ENCODE measurements at places on chromosomes 12 and 14.
A peak's percentile ranks its signal among the peaks of the same experiment; 100 is the strongest.

DNA sequence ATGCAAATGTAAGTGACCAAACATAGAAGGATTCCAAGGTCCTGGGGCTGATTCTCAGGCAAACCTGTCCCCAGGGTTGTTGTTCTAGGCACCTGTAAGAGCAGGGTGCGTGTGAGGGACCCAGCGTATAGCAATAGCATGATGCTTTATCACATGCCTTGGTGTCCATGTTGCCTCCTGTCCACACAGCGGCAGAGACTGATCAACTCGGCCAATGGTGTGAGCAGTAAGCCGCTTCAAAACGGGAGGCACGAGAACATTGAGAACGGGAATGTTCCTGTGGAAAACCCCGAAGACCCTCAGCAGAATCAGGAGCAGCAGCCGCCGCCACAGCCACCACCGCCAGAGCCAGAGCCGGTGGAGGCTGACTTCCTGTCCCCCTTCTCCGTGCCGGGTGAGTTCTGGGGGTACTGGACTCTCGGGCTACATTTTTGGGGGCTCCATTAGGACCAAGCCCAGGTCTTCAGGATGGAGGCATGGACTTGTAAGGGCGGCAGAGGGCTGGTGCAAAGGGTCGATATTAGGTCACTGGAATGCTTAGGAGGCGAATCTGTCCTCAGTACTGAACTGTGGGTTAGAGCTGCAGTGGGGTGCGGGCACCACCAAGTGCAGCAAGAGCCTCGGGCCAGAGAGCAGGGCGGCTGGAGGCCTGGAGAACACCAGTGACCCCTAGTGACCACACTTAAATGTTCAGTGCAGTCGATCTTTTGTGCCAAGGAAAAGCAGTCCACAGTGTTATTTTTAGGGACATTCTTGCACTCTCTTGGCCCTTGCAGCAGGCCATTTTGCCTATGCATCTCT lies 57.2 kb upstream of the RIN3 start:
- DNase-seq = peak; percentile 83

- no peak for DNase-seq
Measured at GRCh38 chr14:69999261-69999674, 120.1 kb downstream of the SMOC1 start.

GRCh38 chr14:104892531-104893434 lies 27.7 kb downstream of the CEP170B start:
- DNase-seq = peak; percentile 50

GRCh38 chr14:91385224-91385623 lies 32.4 kb downstream of the CCDC88C start:
- no peak for DNase-seq

GRCh38 chr14:91858536-91859275 lies 8.6 kb downstream of the TC2N start:
- DNase-seq = no peak

DNA sequence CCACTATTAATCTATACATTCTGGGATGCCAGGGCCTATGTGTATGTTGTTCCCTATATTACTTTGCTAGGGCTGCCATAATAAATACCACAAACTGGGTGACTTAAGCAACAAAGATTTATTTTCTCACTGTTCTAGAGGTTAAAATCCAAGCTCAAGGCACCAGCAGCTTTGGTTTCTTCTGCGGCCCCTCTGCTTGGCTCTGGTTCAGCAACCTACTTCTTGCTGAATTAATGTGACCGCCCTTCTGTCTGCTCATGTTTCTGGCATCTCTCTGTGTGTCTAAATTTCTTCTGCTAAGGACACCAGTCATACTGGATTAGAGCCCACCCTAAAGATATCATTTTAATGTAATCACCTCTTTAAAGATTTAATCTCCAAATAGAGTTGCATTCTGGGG lies 84.7 kb downstream of the ZNF664 start:
- no peak for DNase-seq

DNA sequence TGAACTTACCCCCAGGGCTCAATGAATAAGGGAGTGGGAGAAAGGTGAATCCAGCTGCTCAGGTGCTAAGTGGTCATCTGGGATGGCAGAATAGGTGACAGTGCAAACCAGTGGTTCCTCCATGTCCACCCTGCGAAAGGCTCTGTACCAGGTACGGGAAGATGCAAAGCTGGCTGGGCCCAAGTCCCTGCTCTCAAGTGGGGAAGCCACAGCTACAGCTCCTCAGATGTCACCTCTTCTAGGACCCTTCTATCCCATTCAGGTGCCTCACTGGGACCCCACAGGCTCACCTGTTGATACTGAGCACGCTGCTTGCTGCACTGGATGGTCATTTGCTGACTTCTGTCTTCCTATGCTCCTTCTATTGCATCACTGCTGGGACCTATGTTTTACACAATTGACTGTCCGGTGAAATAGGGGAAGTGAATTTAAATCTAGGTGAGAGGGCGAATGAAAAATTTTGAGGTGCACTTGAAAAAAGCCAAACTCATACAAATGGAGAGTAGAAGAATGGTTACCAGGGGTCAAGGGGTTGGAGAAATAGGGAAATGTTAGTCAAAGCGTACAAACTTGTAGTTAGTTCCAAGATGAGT lies 20.3 kb upstream of the PPP4R4 start:
- DNase-seq = no peak

DNA sequence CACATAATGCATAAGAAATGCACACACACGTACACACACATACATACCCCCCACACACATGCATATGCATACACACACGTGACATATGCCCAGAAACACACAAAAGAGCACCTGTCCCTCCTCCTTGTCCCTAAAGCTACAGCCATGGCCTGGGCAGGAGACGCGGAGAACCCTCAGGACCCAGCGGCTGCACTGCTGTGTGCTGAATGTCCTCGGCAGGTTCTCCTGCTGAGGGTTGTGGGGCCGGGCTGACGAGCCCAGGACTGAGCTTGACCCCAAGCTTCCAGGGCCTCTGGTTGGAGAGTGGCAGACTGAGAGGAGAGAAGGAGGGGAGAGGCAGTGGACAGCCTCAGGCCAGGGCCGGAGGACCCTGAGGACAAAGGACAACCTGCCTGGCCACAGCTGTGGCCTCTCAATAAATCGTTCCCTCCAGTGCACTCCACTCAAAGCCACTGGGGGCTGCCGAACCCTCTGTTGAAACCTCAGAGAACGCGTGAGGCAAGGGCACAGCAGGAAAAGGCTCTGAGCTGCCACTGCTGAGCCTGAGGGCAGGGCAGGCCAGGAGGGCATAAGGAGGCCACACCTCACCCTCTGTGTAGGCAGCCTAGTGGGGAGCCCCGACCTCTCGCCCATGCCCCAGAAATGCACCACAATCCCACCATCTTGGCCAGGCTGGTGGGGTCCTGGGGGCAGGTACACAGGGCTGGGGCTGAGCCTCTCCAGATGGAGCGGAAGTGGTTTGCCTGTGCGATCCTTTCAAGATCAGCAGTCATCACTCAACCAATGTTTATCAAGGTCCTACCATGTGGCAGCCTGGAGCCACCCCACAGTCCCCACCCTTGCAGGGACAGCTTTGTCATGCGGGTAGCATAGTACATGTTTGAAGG lies 3.1 kb downstream of the CACNA2D4 start:
- DNase-seq = peak; percentile 29

DNA sequence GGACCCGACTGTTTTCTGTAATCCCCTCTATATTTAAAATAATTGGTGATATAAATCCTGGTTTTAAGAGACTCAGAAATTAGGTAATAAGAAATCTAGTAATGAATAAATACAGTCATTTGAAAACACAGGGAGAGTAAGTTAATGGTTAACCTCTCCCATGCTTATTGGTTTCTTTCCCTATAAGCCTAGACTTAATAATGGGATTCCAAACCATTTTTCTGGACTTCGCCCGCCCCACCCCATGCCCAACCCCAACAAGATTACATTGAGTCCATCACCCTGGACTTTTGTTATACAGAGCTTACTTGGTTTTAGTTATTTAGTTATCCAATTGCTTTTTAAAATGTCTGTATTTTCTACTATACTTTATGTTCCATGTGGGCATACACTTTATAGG lies 98.7 kb downstream of the WIF1 start:
- DNase-seq = no peak
